Astrocyte of the hippocampus (primary cell): ENCODE measurements at places on chromosomes 7 and 10.

DNA sequence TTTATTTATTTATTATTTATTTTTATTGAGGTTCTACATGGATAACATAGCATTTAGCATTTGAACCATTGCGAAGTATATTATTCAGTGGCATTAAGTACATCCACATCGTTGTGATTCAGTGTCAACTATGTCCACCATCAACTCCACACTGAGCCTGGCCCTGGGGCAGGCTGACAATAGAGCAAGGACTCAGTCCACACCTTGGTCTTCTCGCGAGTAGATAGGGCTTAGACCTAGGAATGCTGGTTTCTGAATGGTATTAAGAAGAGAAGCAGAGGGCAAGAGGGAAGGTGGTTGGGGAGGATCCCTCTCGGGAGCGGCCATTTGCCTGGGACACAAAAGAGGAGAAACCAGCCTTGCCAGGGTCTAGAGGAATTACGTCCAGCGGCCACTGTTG lies 599.2 kb upstream of the MGMT start:
- no peak for DNase-seq

GRCh38 chr10:70678757-70679489 lies 6.6 kb downstream of the ADAMTS14 start:
- DNase-seq: no peak

DNA sequence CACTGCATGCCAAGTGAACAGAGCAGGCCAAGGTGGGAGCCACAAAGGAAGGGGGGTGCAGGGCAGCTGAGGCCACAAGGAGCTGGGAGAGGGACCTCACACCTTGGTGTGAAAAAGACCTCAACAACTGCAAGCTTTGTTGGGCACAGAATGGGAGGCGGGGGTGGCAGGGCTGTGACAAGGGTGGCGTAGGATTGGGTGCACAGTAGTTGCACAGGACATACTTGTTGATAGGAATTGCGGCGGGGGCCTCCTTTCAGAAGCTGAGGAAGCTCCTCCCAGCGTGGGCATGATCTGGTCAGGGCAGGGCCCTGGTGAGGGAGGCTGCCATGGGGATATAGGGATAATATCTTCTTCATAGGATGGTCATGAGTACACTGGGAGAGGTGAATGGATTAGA lies 25.8 kb downstream of the POLL start:
- no peak for DNase-seq

DNA sequence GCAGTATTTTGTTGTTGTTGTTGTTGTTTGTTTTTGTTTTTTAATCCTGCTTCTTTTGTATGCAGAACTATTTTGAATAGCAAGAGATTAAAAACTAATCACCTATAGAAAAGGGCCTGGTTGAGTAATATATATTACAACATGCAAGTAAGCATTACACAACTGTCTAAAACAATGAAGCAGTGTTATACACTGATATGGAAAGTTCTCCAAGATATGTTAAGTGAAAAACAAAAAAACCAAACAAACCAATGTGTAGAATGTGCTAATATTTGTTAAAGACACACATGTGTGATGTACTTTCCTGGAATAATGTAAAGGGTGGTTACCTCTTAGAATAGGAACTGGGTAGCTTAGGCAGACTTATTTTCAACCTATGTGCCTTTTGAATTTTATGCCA lies 117.4 kb downstream of the ZNF365 start:
- DNase-seq: no peak

- DNase-seq: peak; percentile 90
Measured at GRCh38 chr10:36023939-36024338, 381.8 kb upstream of the FZD8 start.

- DNase-seq: peak; percentile 68
Measured at GRCh38 chr7:18570890-18571478, 75.4 kb downstream of the HDAC9 start.

DNA sequence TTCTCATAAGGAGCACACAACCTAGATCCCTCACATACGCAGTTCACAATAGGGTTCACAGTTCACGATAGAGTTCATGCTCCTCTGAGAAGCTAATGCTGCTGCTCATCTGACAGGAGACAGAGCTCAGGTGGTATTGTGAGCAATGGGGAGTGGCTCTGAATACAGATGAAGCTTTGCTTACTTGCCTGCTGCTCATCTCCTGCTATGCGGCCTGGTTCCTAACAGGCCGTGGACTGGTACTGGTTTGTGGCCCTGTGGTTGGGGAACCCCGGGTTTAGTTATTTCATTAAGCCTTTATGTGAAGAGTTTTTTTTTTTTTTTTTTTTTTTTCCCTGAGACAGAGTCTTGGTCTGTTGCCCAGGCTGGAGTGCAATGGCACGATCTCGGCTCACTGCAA lies 19.4 kb downstream of the SLK start:
- no peak for DNase-seq

GRCh38 chr10:26555719-26556368 lies 117.7 kb downstream of the APBB1IP start:
- DNase-seq: peak; percentile 61

DNA sequence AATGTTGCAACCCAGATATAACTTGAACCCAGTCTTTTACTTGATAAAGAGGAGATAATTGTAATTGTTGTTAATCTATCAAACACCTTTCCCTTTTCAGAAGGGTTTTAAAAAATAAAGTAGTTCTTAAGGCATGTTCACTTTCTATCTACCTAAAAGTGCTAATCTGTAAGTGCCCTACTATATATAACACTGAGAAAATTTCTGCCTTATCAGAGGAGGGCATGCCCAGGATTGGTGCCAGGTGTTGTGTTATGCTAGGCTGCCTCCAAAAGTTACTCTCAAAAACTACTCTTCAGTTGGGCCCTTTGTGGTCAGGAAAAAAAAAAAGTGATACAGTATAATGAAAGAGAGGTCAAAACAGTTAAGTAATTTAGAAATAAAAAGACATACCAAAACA lies 36.3 kb downstream of the SMNDC1 start:
- DNase-seq: no peak

DNA sequence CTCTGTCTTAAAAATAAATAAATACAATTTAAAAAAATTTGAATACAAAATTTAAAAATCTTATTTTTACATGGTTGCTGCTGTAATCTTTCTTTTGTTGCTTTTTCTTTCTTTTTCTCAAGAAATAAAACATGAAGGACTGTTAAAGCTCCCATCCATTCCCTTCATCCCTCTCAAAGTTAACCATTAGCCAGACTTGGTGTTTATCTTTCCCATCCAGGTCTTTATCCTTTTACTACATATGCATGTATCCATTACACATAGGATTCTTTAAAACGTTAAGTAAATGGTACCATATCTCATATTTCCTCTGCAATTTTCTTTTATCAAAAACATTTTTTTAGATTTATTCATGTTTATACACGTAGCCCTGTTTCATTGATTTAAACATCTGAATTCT lies 70.1 kb downstream of the CREB3L2 start:
- no peak for DNase-seq

DNA sequence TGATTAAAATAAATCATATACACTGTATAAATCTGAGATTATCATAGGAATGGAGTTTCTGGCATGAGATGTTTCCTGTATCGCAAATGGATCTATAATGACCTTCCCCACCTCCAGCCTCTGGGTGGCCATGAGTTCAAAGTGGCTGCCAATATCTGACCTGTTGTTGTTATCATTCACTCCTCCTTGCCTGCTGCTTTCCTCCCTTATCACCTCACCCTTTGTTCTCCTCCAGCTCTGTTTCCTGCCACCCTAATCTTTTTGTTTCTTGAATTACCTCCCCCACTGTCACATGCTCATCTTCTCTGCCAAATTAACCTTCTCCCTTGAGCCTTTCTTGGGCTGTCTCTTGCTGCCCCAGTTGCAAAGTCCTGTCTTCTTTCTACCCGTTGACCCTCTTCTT lies 12.0 kb downstream of the SCD start:
- no peak for DNase-seq

DNA sequence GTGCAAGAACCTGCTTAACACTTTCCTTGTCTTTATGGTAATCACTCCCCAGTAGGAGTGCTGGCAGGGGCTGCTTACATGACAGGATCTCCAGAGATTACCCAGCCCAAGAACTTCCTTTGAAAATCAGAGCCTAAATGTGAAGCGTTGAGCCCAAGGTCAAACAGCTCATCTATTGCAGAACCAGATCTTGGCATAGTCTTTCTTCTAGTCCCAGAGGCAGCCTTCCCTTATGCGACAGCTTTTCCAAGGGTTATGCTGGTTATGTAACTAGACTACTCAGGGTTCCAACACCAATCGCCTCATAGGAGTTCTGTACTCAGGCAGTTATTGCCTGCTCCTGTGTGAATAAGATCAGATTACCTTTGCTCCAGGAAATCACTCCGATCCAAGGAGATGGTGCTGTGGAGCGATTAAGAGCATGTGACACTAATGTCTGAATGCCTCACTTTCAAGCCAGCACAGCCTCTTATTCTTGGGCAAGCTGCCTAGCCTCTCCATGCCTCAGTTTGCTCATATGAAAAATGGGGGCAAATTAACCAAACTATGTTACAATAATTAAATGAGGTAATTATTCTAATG lies 8.4 kb upstream of the LGI1 start:
- DNase-seq: no peak

GRCh38 chr10:75293446-75293820 lies 57.7 kb upstream of the COMTD1 start:
- no peak for DNase-seq

- no peak for DNase-seq
Measured at GRCh38 chr7:270351-270983, 19.5 kb upstream of the FOXL3 start.

DNA sequence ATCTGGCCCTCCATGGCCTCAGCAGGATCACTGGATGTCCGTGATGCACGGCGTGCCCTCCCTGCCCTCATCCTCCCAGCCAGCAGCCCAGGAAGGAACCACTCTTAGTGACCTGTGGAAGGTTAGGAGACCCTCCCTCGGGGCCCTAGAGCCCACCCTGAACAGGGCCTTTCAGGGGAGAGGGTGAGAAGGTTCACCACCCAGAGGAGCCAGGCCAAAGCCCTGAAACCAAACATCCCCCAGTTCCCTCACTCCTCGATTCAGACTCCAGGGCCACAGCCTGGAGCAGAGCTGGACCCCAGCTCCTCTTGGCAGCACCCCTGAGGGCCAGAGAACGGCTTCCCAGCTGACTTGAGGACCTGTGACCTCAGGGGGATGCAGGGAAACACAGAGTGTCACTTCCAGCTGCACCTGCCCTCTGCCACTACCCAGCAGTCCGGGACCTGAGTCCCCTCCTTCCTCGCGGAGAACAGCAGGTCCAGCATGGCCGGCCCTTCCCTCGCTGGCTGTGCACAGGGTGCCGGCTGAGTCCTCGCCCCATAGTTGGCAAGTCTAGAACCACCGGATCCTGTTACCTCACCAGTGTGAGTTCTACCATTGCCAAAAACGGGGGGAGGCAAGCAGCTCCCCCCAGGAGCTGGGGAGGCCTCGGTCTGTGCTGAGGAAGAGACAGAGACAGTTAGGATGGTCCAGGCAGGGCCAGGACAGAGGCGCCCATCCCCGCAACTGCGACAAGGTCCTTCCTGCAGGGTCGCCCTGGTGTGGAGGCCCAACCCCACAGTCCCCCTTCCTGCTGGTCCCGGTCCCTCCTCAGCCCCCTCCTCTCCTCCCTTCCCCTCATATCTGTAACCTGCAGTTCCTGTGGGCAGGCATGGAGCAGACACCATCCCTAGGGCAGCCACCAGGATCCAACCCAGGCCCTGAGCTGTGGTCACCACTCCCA lies 158.6 kb downstream of the NRF1 start:
- DNase-seq: no peak

- peak; percentile 95 for DNase-seq
Measured at GRCh38 chr7:116271963-116272886, 61.9 kb downstream of the TES start.

- no peak for DNase-seq
Measured at GRCh38 chr7:38545977-38546376, 85.2 kb downstream of the AMPH start.

- DNase-seq: no peak
Measured at GRCh38 chr10:65416094-65416493, 1509.7 kb upstream of the LRRTM3 start.

DNA sequence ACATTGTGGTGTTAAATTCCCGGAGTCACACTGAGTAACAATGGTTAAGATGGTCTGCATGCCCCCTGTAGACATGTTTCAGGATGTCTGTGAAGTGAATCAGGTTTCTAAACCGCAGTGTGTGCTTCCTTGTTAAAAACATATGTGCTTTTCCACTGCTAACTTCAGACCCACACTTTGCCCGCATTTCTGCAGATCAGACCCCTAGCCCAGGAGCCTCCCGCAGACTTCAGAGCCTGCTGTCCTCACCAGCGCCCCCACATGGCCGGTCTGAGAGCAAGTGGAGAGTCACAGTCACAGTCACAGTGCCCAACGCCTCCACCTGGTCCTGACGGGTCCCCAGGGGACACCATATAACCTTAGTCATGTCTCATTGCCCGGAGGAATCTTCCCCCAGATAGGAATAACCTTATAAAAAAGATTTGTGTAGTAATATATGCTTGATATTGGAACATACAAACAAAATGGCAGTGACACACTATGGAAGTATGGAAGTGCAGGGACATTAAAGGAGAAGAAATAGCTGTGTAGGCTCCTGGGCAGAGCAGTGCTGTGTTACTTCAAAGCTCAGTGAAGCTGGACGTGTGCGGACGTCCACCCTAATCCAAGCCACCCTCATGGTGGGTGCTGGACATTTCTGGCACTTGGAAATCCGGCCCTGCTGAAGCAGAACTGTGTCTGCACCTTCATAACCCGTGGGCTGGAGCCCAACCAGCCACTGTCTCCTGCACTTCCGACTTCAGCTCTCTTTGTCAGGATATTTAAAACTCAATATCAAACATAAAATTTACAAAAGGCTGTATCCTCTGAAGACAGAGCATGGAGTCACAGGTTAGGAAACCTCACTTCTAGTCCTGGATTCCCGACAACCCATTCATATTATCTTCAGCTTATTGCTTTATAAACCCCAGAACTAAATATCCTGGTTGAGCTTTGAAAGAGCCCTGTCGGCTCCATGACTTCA lies 29.0 kb downstream of the GSTO2 start:
- DNase-seq: peak; percentile 57

DNA sequence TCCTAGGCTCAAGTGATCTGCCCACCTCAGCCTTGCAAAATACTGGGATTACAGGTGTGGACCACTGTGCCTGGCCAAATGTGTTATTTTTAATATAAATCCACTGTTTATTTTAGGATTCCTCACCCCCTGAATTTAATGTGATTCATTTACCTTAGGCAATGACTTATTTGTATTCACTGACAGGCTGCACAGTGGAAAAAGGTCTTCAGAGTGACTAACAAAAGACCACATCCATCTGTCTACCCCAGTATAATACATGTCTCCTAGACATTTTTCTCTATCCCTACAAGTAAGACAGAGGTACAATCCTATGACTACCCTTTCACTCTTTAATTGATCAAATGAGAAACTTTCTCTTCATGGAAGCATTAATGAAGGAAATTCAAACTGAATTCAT lies 230.2 kb downstream of the AHR start:
- DNase-seq: no peak

DNA sequence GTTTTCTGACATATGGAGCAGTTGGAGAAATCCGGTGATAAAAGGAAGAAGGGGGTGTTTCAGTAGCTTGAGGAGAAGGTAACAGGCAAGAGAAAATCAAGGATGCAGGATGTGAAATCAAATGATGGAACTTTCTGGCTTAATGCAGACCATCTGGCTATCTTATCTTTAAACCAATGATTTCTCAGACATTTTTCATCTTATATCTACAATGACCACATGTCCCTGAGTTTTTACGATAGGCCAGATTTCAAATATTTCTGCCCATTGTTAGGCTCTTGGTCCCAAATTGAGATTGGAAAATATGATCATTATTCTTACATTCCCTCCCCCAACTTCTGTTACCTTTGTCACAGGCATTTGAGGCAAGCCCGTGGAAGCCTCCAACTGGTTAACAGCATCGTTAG lies 486.8 kb downstream of the SUGCT start:
- DNase-seq: no peak
